ENCODE measurements at places on chromosomes 1 and 21. TPM values are rescaled to one million over a fixed set of nuclear protein-coding genes. Genes with fewer than 3 reads are reported as not detected.

DNA sequence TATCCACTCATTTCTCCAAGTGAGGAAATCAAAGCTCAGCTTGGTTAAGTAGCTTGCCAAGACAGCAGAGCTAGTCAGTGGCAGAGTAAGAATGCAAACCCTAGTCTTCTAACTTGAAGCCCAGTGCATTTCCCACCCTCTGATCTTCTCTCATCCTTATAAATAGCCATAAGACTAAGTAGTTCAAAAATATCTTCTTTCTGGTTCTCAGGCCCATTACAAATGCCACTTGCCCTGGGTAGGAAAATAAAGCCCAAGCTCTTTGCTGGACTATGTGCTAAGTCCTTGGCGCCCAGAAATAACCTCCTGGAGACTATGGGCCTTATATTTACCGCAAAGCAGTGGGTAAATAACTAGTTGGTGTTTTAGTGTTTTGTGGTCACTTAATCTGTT, 505.8 kb downstream of the PLPP3 start:
- DNase-seq = no peak

DNA sequence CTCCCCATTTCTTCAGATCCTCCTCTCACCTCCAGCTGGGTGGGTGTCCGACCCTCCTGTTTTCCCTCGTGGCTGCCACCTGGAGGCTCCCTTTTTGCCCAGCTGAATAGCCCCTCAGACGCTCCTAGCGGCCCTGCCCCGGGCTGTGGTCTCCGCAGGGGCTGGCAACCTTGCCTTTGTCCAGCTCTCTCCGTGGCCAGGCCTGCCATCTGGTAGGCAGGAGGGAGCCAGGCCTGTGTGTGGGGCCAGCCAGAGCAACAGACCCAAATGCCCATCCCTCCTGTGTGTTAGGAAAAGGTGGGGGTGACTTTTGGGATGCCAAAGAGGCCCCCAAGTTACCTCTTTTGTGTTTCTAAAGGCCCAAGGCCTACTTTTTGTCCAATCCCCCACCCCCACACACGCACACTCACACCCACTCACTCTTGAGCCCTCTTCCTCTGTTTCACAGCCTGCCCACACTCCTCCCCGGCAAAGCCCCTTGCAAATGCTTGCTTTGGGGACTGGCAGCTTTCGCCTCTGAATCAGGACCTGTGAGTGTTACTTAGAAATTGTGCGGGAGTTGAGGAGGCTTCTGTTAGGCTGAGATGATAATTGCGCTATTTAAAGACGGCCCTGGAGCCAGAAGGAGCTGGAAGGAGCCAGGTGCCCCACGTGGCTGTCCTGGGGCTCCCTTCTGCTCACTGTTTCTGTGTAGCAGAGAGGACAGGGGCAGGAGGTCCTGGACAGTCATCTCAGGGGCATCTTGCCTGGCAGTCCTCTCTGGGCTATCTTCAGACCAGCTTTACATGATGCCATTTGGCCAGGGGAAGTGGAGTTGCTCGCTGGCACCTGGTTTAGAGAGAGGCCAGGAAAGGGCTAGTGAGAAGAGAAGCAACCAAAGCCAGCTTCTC, 9.1 kb downstream of the PPFIA4 start:
- DNase-seq = no peak

DNA sequence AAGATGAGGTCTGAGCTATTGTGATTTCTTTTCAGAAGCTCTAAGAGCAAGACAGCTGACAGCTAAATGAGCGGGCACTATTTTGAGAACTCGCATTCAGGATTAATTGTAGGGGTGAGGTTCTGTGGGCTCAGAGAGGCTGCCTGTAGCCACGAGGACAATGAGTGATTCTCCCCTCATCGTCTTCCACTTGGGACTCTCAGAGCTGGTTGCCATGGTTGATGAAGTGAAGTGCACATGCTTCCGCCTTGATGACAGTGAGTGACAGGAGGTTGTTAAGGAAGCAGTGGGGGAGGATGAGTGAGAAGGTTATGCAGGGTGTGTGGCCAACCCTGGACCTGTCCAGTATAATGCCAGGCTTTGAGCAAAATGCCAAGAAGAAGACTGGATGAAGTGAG, 341.7 kb downstream of the PCP4 start:
- DNase-seq = no peak

DNA sequence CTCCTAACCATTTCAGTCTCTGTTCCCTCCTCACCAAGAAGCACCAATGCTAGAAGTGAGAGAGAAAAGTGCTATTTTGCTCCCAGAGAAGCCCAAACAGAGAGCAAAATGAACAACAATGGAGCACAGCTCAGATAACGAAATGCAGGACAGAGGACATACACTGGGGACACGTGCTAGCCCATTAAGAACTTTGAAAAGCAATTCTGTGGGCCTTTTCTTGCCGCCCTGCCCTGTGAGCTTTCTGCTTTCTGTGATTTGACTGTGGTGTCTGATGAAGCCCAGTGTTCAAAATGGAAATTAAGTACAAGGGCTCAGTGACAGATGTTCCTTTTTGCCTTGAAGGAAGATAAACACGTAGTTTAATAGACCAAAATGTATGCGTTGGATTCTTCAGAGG, 130.8 kb downstream of the S1PR1 start:
- DNase-seq = no peak

DNA sequence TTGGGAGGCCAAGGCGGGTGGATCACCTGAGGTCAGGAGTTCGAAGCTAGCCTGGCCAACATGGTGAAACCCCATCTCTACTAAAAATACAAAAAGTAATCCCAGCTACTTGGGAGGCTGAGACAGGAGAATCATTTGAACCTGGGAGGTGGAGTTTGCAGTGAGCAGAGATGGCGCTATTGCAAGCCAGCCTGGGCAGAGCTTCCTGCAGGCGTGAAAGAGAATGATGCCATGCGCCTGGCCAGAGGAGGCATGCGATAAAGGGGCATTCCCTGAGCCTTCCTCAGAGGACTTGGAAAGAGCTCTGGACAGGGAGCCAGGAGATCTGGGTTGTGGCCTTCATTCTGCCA, 3.2 kb downstream of the E2F2 start:
- no peak for DNase-seq

DNA sequence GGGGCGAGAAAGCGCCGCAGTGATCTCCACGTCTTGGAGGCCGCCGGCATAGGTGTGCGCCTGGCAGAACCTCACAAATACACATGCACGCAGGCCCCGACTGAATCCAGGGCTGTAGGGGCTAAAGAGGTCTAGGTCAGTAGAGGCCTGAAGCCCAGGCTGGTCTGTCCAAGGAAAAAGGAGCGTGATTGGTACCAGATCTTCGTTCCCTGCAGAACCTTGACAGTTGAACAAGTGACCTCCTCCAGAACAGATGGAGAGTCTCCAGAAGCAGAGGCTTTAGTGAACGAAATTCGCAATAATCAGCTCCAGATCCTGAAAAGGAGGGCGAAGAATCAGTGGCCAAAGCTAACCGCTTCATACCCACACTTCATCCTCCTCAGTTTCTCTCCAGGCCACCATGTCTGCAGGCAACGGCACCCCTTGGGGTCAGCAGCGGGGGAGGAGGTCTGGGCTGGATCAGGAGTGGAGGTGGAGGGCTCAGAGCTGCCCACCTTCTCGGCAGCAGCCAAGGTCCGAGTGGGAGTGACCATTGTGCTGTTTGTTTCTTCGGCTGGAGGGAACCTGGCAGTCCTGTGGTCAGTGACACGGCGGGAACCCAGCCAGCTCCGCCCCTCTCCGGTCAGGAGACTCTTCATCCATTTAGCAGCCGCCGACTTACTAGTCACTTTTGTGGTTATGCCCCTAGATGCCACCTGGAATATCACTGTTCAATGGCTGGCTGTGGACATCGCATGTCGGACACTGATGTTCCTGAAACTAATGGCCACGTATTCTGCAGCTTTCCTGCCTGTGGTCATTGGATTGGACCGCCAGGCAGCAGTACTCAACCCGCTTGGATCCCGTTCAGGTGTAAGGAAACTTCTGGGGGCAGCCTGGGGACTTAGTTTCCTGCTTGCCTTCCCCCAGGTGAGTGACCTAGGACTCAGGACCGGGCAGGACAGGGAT, 749 bp upstream of the PEX11B start:
- DNase-seq = no peak

- DNase-seq = no peak
Observed at GRCh38 chr1:125065821-125066180, 3881.0 kb downstream of the SRGAP2C start.

DNA sequence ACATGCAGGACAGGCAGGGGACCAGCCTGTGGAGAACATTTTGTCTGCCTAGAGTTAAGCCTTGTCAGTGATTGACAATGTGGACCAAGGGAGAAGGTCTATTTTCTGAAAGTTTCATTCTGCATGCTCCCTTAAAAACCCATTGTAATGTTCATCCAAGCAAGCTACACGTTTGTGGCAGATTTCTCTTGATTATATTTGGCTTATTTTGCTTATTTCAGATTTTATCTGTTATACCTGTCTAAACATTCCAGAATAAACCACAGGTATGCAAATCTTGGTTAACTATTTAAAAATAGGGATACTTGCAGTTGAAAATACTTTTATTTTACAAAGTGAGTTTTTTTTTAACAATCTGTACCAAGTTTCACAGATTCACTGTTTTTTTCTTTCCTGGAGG, 78.2 kb upstream of the F3 start:
- DNase-seq = no peak

DNA sequence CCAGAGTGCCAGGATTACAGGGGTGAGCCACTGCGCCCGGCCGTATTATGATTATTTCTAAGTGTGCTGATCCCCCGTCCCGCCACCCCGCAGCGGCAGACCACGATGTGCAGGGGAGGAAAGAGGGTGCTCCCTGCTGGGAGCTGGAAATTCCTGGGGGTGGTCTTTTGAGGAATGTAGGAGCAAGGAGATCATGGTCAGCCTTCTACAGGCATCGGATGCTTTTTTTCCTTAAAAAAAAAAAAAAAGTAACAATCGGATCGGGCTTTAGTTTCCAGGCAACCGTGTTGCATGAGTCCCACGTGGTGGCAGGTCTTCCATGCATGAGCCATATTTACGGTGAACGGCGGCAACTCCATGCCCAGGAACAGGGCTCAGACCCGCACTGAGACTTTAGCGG, 74.2 kb upstream of the COX20 start:
- DNase-seq = no peak

The ATXN7L2 gene
- total RNA-seq = 7.5 TPM

The SPRR1A gene
- total RNA-seq = not detected

The ADAM15 gene
- 13.7 TPM for total RNA-seq

The KRTAP13-2 gene
- not detected for total RNA-seq

The PGLYRP4 gene
- total RNA-seq = not detected

The CELA3A gene
- total RNA-seq = not detected

The SLC6A9 gene
- total RNA-seq = 10.3 TPM

Measured in activated B cell treated with CpG ODN at 0.5 μM for 24 hours (primary cell).